ENCODE measurements at places on chromosomes 16 and 17.

DNA sequence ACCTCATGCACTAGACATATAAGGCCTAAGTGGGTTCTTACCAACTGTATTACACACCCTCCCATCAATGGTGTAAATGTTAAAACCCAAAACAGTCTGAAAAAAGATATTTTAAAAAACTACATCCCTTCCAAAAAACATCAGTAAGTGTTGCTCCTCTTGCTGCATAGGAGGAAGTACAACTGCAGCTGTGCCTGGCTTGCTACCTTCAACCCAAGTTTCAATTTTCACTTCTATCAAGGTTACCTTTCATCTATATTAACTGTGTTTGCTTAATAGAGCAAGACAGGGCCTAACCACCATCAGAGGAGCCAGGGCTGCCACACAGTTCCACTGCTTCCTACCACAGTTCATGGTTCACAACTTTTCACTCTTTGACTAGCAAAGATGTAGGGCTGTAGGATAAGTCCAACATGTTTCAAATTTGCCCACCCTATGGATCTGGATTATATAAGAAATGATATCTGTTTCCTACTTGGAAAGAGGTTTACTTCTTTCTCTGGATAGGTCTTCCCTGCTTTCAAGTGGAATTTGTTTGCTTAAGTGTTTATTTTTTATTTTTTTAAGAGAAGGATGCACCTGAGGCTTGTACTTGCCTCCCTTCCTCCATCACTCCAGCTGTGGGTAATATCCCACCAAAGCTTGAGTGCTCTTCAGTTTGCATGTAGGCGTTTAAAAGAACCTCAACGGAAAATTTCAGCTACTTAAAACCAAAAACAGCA is 56.7 kb downstream of the GRB7 start:
- DNase-seq, result no peak

DNA sequence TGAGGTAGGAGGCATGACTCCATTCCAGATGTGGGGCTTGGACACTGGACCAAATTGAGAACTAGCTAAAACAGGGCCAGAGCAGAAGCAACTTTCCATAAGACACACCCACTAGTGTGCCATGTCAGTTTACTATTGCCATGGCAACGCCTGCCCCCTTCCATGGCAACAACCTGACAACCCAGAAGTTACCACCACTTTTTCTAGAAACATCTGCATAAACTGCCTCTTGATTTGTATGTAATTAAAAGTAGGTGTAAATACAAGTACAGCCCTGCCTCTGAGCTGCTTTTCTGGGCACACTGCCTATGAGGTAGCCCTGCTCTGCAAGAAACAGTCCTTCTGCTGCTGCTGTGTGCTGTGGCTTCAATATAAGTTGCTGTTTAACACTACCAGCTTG is 19.5 kb upstream of the SCNN1B start:
- no peak for DNase-seq

DNA sequence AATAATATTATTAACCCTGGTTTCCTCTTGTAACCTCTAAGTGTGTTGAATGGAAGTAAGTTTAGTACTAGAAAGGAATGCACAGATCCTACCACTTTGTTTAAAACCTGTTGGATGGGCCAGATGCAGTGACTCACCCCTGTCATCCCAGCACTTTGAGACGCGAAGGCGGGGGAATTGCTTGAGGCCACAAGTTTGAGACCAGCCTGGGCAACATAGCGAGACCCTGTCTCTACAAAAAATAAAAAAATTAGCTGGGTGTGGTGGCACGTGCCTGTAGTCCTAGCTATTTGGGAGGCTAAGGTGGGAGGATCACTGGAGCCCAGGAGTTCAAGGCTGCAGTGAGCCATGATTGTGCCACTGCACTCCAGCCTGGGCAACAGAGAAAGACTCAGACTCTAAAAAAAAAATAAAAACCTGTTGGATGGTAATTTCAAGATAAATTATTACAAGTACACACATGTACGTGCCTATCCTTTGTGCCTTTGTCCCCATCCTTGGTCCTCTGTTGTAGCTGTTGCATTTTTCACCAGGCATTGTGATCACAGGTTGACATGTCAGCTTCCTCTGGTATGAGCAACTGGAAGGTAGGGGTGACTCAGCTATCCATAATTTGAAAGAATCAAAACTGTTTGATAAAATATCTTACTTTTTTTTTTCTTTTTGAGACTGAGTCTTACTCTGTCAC is 30.7 kb upstream of the METTL9 start:
- DNase-seq, result no peak

DNA sequence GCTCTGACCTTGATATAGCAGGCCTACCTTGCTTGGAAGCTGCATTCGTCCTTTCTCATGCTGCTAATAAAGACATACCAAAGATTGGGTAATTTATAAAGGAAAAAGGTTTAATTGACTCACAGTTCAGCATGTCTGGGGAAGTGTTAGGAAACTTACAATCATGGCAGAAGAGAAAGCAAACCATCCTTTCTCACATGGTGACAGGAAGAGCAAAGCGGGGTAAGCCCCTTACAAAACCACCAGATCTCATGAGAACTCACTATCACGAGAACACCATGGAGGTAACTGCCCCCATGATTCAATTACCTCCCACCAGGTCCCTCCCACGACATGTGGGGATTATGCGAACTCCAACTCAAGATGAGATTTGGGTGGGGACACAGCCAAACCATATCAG is 6.0 kb upstream of the MAPT start:
- DNase-seq, result no peak

GRCh38 chr17:77117415-77117814 is 23.4 kb upstream of the SEC14L1 start:
- DNase-seq, result no peak

GRCh38 chr16:87424266-87424665 is 32.1 kb downstream of the MAP1LC3B start:
- no peak for DNase-seq

- DNase-seq, result no peak
These were observed 14.4 kb upstream of the GNG13 start for GRCh38 chr16:814974-815373.

DNA sequence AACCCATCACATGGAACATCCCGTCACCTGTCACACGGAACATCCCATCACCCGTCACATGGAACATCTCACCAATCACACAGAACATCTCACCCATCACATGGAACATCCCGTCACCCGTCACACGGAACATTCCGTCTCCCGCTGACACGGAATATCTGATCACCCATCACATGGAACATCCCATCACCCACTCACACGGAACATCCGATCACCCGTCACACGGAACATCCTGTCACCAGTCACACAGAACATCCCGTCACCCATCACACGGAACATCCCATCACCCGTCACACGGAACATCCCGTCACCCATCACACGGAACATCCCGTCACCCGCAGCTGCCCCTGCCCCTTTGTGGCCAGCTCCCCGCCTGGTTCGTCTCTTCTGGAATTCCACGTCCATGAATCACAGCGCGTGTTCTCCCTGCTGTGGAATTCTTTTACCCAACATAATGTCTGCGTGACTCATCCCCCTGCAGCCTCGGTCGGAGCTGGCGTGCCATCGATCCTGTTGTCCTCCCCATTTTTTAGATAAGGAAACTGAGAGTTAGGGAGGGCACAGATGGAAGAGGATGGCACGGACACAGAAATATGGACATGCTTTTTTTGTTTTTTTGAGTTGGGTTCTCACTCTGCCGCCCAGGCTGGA is 5.6 kb downstream of the CPNE7 start:
- no peak for DNase-seq

- no peak for DNase-seq
These were observed 24.9 kb downstream of the CDC42EP4 start for GRCh38 chr17:73286863-73287296.

DNA sequence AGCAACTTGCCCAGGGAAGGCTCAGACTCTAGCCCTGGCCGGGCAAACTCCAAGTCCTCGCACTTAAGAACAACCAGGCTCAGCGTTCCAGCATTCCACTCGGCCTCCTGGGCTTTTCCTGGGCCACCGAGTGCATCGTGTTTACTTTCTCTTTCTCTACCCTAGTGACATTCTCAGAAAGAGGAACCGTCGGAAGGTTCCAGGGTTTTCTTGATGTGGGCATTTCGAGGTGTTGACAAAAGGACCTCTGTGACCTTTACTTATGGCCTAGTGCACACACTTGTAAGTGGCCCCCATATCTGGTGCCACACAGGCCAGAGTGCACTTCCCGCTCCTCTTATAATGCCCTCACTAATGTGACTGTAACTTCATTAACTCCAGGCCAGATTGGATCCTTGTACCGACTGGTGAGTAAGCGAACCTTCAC is 3.1 kb upstream of the BANP start:
- DNase-seq, result peak; percentile 85

DNA sequence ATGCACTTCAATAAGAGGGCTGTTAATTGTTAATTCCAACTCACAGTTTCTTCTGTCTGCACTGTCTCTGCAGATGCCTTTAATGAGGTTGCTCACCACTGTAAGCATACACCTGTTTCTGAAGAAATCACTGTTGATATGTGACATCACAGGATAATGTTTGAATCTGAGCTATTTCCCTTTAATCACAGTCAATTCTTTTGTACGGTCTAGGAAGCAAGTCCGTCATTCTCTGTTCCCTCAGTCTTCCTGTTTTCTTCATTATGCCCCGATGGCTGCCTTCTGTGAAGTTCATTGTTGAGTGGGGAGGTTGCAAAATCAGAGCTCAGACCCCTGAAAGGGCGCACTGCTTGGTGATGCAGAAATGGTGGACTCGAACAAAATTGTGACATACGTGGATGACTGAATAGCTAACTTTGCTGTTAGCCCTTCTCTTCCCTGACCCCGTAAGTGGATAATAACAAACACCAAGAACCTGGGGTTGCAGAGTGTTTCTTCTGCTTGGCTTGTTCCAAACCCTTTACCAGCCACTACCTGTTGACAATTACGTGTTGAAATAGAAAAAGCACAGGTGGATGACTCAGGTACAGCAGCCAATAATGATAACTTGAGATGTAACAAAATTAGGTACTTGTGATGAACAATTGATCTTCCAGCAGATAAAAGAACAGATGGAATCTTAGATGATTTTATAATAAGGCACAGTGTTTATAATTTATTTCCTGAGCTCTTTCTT is 71.9 kb upstream of the AXIN2 start:
- no peak for DNase-seq

DNA sequence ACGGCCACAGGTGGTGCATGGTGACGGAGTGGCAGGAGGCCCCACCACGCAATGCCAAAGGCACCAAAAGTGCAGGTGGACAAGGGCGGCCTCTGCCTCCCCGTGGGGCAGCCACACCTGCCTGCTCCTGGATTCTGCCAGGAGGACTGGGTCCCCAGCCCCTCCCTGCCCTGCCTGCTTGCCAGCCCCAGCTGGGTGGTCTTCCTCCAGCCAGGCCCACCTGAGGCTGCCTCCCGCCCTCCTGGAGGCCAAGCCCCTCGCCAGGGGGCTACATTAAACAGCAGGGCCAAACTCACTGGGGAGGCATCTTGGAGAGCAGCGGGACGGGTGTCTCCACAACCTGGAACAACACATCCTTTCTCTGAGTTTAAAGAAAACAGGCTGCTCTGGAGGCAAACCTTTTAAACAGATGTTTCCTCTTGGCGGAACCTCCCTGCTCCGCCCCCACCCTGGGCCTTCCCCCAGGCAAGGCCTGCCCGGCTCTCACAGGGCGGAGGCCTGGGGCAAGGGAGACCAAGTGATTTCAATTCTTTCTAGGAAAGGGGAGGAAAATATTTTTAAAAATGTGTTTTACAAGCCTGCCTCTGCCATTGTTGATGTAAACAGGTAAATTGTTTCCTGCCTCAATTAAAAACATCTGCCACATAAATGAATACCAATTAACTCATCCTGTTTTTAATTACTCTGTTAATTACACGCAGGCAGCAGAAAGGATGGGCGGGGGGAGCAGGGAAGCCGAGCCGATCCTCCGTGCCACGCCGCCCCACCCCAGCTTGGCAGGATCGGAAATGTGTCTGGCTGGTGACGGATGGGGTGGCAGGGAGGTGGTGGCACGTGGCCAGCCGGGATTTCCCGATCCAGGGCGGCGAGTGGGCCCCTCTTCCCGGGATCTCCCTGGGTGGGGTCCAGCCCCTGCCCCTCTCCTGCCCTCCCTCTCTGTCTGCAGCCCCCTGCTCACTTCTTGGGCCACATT is 54.4 kb upstream of the PABPN1L start:
- DNase-seq, result peak; percentile 91

GRCh38 chr17:44955674-44956425 is 8.3 kb upstream of the KIF18B start:
- no peak for DNase-seq

- DNase-seq, result no peak
These were observed 5.2 kb upstream of the PLLP start for GRCh38 chr16:57289391-57290257.

GRCh38 chr16:30724641-30725417 is 23.4 kb upstream of the PHKG2 start:
- DNase-seq, result peak; percentile 61

DNA sequence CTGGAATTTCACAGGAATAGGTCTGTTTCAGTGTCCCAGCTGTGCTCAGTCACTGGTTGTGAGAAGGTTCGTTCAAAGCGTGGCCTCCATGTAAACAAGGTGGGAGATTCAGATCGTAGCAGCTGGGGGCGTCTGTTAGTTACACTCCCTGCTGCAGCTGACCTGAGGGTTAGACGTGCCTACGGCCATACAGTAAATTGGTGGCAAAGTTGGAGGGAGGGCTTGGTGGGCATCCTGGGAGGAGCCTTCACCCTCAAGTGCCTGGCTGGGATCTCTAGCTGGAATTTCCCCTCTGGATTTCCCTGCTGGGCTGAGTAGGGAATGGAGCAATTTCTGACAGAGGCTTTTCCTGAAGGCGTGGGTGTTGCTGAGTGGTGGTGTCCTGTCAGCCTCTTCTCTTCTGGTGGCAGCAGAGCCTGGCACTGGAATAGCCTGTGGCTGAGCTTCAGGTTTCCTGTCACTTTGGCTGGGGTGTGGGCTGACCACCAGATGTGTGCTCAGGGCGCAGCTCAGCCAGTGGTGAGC is 6.4 kb downstream of the FCSK start:
- DNase-seq, result no peak

GRCh38 chr17:37708616-37709212 is 36.1 kb downstream of the HNF1B start:
- DNase-seq, result no peak

GRCh38 chr16:81864646-81865382 is 85.7 kb downstream of the PLCG2 start:
- no peak for DNase-seq

DNA sequence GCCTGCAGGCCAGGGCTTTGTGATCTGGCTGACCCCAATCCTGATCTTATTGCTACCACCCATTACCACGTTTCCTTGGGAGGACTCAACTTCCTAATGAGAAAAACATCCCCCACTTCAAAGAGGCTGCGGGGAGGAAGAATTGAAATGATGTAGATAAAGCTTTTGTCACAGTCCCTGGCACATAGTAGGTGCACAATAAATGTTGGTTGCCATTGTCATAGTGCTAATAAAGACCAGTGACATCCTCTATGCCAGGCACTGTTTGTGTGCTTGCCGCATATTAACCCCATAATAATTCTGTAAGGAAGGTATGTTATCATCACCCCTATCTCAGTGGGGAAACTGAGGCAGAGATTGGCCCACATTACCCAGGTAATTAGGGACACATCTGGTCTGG is 22.4 kb downstream of the WNT3 start:
- DNase-seq, result no peak
